ENCODE measurements at places on chromosomes 1 and 21.

GRCh38 chr1:156894711-156895454, 1.4 kb downstream of the PEAR1 start:
- no peak for DNase-seq

DNA sequence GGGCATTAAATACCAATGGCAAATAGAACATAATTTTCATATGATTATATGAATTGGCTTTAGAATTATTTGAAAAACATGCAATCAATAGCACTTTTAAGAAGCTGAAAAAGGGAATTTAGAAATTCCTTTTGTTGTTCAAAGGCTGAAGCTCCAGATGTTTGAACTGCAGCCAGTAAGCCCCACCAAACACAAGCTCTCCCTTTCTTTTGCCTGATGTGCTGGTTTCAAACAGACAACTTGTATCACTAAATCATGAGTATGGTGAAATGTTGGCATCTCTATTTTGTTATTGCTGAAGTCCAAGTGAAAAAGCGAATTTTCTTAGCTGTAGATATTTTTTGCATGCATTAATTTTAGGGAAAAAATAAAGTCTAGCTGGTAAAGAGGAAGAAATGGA, 27.5 kb upstream of the NCAM2 start:
- DNase-seq = no peak

GRCh38 chr21:30168086-30168485, 1.5 kb upstream of the CLDN17 start:
- no peak for DNase-seq

GRCh38 chr21:21915816-21916215, 917.6 kb downstream of the NCAM2 start:
- no peak for DNase-seq

- no peak for DNase-seq
Measured at GRCh38 chr1:224698015-224698451, 81.9 kb downstream of the CNIH3 start.

DNA sequence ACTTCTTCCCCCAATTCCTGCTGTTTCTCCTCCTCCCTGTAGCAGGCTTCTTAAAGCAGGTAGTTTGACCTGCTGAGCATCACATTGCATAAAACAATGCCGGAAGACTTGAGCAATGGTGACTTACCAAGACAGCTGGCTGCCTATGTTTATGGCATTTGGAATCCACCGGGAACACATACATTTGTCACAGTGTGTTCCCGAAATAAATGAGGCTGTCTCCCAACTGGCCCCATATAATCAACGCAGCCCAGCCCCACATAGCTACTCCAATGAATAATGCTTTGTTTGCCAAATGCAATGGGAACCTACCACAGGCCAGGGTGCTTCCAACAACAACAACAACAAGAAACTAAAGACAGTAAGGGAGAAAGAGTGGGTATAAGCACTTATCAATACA, 186.1 kb upstream of the MAP1LC3C start:
- no peak for DNase-seq

GRCh38 chr1:199054694-199055093, 415.9 kb downstream of the PTPRC start:
- DNase-seq = no peak
